Stimulated activated CD4-positive, alpha-beta T cell treated with anti-CD3 and anti-CD28 coated beads, Interleukin-12 subunit alpha, Interleukin-12 subunit beta, amount 100 ng/mL, for 48 hours (primary cell): ENCODE measurements at places on chromosomes 2 and 18.

DNA sequence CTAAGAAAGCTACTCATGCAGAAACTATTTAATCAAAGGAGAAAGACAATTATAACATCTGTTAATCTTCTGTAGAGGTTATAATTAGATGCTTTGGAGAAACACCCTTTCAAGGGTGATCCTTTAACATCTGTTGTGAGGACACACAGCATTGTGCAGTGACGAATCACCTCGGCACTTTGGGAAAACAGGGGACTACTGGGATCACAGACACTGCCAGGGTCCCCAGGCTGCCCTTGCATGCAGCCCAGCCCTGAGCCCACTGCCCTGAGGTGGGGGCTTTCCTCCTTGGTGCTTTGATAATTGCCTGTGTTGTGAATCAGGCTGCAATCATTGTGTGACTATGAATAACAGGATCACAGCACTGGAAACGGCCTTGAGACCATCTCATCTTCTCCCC, 10.6 kb downstream of the NCKAP5 start:
- DNase-seq, result no peak

- DNase-seq, result no peak
These were observed 70.5 kb downstream of the TGIF1 start for GRCh38 chr18:3520230-3521085.

DNA sequence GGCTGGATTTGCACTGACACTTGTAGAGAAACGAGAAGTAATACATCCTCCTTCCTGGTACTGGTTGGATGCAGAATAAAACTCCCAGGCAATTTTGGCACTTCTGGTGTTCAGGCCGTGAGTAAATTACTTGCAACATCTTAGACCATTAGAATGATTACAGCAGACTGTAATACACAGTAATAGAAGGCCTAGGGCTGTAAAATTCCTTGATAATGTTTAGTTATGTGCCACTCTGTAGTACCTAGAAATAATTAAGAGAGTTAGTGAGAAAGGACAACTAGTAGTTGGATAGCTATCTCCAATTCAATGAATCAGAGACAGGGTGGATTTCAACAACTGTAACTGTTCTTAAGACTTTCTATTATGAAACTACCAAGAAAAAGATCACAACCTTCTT, 356.3 kb upstream of the SETBP1 start:
- no peak for DNase-seq

- DNase-seq, result no peak
These were observed 3.8 kb upstream of the FRZB start for GRCh38 chr2:182870227-182870626.

- DNase-seq, result no peak
These were observed 32.2 kb upstream of the RPE start for GRCh38 chr2:209970271-209970670.

DNA sequence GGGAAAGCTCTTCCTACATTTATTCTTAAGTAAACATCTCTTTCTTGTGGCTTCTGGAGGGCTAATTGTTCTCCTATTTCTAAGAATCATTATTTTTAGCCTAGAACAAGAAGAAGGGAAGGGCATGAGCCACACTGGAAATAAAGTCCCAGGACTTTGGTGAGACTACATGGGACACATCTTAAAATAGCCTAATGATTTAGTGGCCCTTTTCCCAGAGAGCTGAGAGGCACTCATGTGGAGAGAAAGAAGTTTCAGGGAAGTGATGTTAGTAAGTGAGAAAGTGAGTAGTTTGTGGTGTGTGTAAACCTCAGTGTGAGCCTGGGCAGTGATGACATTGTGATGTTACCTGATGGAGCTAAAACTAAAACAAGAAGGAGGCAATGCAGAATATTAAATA, 14.6 kb downstream of the ITGA4 start:
- DNase-seq, result no peak

DNA sequence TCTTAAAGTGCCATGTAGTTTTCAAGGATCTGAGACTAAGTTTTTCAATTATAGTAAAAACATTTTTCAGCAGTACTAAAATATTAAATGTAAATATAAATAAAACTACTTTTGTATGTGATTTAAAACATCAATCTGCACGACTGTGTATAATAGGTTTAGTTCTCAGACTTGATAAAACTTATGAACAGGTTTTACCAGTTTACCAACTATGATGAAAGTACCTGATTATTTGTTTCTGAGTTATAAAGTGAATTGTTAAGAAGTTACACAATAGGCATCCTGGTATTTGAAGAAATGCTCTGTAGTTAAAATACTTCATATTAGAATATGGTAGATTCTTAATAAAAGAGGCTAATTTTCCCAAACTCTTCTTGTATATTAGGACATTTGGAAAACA, 14.8 kb downstream of the RELCH start:
- no peak for DNase-seq

DNA sequence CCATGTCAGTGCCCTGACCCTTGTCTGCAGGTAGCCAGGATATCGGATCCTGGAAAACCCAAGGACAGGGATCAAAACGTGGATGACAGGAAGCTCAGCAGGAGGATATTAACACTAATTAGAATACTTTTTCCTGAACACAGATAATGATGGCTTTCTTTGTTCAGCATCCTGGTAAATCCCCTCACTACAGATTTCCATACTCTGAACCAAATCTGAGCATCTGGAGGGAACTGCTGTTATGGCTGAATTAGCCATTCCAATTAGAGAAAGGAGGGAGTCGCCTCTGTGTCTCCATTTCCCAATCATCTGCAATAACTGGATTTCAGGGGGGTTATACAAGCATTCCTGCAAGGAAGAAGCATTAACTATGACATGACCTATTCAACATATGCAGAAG, 24.4 kb downstream of the CXCR4 start:
- no peak for DNase-seq

DNA sequence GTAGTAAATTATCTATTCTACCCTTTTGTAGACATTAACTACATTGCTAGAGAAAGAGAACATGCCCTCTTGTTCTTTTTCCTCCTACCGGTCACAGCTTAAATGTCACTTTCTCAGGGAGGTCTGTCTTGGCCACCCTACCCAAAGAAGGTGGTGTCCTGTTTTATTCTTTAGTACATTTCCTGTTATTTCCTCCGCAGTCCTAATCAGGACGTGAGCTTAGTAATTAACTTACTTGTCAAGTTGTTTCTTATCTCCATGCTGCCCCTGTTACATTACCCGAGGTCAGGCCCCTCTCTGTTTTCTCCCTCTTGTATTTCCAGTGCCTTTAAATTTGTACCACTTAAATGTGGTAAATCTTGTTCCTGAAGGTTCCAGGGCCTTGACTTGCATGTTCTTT, 73.7 kb upstream of the RMDN2 start:
- no peak for DNase-seq

GRCh38 chr2:17538022-17538843, 2.3 kb upstream of the VSNL1 start:
- no peak for DNase-seq

GRCh38 chr2:84603911-84604310, 87.6 kb downstream of the DNAH6 start:
- DNase-seq, result no peak

- no peak for DNase-seq
These were observed 223.8 kb downstream of the DLGAP1 start for GRCh38 chr18:4231260-4231659.

DNA sequence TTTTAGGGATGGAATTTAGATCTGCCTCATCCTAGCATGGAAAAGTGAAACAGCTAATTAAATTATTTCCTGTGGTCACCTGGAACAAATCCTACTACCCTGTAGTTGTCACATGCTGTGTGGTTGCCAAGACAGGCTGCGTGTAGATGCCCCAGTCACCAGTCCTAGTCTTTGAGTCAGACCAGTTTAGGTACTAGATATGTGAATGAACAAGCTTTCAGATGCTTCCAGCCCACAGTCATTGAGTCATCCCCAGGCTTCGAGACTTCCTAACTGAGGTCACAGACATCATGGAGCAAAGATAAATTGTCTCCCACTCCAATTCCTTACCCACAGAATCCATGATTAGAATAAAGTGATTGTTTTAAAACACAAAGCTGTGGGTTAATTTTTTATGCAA, 35.8 kb upstream of the GRB14 start:
- no peak for DNase-seq

DNA sequence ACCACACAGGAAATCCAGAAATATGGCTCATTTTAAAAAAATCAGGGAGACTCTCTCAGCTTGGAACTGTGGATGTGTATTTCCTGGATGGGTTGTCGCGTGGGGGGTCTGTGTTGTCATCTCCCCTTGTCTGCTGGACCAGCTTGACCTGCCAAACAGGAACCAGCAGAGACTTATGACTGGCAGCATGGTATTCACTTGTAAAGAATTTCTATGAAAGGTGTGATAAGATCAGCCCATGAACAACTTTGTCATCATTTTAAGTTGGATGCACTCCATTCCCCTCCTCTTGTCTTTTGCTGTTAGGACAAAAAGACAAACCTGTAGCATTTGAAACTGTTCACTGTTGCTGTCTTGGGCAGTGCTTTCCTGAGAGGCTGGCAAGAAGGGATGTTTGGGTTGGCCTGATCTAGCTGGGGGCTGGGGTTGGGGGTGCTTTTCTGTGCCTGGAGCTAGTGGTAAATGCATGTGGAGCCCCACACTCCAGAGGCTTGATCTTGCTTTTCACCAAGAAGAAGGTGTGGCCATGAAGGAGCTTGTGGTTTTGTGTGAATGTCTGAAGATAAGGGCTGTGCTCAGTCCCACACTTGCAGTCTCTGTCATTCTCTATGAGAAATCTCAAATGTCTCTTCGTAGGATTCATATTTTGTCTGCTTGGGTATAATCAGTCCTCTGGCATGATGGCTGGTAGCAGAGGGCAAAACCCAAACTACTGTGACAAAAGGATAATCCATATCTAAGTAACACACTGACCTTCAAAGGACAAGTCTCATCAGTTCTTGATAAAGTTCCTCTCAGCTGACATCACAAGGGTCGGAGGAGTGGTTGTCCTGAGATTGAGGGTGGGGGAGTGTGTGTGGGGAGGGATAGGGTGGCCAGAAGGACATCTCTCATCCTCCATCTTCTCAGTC, 39.0 kb downstream of the RALB start:
- DNase-seq, result no peak

- DNase-seq, result no peak
These were observed 378.9 kb downstream of the GRB14 start for GRCh38 chr2:164242409-164242808.

DNA sequence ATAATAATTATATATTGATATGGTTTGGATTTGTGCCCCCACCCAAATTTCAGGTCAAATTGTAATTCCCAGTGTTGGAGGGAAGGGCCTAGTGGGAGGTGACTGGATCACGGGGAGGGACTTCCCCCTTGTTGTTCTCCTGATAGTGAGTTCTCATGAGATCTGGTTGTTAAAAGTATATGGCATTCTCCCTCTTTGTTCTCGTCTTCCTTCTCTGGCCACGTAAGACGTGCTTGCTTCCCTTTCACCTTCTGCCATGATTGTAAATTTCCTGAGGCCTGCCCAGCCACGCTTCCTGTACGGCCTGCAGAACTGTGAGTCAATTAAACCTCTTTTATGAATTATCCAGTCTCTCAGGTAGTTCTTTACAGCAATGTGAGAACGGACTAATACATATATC, 88.3 kb downstream of the ROCK2 start:
- no peak for DNase-seq

GRCh38 chr2:130370490-130370889, 14.6 kb downstream of the PTPN18 start:
- no peak for DNase-seq

DNA sequence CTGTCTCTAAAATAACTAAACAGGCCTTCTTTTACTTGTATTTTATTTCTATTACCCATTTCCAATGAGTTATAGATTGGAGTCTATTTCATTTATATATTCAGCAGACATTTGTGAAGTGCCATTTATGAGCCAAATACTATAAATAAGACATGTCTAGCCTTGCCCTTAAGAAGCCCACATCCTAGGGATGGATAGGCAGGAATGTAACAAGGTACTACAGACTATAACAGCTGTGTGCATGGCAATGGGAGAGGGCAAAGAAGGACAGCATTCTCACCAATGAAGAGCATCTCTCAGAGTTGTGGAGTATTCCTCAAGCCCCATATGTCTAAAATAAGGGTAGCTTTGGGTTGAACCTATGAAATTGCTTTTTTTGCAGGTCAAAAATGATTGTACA, 161.9 kb upstream of the RASGRP3 start:
- DNase-seq, result no peak

DNA sequence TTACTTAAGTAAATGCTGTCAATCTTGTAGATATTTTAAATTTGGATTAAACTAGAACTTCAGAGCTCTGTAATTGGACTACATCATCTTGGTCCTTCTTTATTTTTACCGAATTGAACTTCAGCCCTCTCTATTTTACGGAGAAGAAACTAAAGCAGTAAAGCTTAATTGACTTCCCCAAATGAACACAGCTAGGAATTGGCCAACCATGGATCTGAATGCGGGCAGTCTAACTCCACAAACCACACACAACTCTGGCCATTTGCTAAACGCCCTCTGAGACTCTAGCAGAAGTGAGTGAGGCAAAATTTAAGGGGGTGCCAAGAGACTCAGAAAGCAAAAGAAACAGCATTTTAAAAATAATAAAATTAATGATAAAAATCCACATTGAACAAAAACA, 86.3 kb upstream of the KCTD1 start:
- DNase-seq, result no peak

DNA sequence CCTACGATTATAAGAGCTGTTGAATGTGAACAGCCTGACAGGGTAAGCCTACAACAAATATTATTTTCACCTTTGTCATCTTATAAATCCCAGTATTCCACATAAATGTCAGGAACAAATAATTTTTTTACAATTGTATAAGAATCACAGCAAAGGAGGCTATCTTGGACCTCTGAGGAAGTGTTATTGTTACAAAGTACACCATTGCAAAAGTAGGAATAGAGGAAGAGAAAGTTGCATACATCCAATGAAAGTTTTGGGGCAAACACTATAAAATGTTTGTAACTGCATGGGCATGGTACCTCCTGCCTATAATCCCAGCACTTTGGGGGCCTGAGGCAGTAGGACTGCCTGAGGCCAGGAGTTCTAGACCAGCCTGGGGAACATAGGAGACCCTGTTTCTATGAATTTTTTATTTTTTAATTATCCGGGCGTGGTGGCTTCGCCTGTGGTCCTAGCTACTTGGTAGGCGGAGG, 715 bp upstream of the MEMO1 start:
- DNase-seq, result no peak

GRCh38 chr2:24332791-24333540, 27.4 kb downstream of the ITSN2 start:
- no peak for DNase-seq

- DNase-seq, result no peak
These were observed 4.7 kb downstream of the CDK5R2 start for GRCh38 chr2:218964041-218964771.

DNA sequence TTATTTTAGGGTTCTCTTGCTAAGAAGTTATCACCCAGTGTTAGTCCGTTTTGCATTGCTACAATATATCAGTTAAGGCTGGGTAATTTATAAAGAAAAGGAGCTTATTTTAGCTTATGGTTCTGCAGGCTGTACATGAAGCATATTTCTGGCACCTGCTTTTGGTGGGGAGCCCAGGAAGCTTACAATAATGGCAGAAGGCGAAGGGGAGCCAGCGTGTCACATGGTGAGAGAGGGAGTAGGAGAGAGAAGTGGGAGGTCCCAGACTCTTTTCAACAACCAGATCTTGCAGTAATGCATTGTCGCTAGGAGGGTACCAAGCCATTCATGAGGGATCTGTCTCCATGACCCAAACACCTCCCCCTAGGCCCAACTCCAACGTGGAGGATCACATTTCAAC, 688.8 kb upstream of the PIK3C3 start:
- DNase-seq, result no peak

- no peak for DNase-seq
These were observed 52.3 kb downstream of the KLF7 start for GRCh38 chr2:207113414-207113813.
